Activated effector memory CD4-positive, alpha-beta T cell treated with Interleukin-2 at 50 U/mL for 16 hours (primary cell): ENCODE measurements at places on chromosomes 3 and 15.

- DNase-seq: no peak
Observed at GRCh38 chr3:169850618-169851017, 19.1 kb downstream of the LRRC31 start.

GRCh38 chr3:192207239-192207638 is 520.1 kb downstream of the FGF12 start:
- DNase-seq: no peak

- no peak for DNase-seq
Observed at GRCh38 chr15:56240390-56240789, 3.3 kb downstream of the RFX7 start.

- DNase-seq: no peak
Observed at GRCh38 chr15:54803987-54804386, 392.8 kb downstream of the RSL24D1 start.

DNA sequence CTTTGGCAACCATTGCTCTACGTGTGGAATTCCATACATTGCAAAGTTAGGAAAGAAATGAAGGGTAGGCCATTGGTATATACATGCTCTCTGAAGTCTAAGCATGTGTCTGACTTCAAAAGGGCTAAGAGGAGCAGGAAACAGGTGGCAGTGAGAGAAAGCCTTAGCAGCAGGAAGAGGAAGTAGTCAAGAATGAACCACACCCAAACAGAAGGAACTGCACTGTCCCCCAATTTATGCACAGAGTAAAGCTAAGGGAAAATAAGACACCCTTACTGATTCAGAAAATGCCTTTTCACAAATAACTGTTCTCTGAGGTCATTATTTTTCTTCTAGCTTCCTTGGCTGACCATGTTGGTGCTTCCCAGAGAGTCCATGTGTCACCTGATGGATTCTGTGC is 575.4 kb downstream of the NTRK3 start:
- DNase-seq: no peak

- DNase-seq: no peak
Observed at GRCh38 chr3:140933109-140933508, 8.5 kb upstream of the SLC25A36 start.

DNA sequence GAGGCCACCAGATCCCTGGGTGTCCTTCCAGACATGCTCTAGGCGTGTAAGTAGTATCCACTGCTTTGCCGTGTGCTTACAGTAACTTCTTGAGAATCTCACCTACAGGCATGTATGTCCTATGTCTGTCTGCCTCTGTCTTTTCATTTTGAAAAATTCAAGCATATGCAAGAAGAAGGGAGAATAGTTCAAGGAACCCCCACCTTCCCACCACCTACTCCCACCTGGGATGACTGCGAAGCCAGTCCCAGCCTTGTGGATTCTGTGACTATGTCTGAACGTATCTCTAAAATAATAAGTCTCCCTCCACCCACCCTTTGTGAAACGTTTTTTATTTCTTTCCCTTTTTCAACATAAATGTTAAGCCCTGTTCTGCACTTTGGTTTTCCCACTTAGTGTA is 15.0 kb downstream of the CHST13 start:
- no peak for DNase-seq

- DNase-seq: no peak
Observed at GRCh38 chr3:111548092-111548491, 6.1 kb downstream of the CD96 start.

DNA sequence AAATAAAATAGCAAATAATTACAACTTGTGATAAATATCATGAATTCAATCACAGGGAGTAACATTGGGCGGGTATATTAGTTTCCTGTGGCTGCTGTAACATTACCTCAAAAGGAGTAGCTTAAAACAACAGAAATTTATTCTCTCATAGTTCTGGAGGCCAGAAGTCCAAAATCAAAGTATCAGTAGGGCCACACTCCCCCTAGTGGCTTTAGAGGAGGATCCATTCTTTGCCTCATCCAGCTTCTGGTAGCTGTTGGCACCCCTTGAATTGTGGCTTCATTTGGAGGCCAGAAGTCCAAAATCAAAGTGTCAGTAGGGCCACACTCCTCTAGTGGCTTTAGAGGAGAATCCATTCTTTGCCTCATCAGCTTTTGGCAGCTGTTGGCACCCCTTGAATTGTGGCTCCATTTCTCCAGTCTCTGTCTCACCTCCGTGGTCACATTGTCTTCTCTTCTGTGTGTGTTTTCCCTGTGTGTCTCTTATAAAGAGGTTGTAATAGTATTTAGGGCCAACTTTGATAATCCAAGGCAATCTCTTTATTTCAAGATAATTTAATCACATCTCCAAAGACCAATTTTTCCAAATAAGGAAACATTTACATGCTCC is 3.1 kb upstream of the CFAP20DC start:
- no peak for DNase-seq

DNA sequence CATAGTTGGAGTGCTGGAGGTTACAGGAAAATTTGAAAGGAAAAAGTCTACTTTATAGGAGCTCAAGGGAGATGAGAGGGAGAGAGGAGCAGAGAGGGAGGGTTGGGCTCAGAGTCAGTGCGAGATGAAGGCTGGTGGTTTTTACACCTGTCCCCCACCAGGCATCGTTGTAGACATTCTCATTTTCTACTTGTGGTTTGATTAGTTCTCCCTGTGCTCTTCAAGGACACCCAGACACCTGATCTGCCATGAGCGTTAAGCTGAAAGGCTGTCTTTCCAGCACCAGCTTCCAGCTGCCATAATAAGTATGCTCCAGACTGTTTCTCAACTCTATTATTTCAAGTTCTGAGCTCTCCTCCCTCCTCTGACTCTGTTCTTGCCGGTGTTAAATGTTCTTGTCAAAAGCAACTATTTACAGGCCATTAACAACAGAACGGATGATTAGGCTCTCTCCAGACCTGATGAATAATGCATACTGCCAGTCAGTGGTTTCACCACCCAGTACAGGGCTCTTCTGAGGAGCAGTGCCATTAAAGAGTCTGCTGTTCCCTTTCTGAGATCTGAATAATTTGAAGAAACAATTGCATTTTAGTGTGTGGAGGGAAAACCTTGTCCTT is 514.6 kb upstream of the MCTP2 start:
- DNase-seq: no peak

DNA sequence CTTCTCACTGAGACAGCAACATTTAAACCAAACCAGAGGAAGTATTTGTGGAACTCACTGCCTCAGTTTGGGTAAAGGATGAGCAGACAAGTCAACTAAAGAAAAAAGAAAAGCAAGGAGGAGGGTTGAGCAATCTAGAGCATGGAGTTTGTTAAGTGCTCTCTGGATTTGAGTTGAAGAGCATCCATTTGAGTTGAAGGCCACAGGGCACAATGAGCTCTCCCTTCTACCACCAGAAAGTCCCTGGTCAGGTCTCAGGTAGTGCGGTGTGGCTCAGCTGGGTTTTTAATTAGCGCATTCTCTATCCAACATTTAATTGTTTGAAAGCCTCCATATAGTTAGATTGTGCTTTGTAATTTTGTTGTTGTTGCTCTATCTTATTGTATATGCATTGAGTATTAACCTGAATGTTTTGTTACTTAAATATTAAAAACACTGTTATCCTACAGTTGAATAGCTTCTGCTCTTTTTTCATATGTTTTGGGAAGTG is 23.3 kb downstream of the CLDN18 start:
- DNase-seq: no peak

DNA sequence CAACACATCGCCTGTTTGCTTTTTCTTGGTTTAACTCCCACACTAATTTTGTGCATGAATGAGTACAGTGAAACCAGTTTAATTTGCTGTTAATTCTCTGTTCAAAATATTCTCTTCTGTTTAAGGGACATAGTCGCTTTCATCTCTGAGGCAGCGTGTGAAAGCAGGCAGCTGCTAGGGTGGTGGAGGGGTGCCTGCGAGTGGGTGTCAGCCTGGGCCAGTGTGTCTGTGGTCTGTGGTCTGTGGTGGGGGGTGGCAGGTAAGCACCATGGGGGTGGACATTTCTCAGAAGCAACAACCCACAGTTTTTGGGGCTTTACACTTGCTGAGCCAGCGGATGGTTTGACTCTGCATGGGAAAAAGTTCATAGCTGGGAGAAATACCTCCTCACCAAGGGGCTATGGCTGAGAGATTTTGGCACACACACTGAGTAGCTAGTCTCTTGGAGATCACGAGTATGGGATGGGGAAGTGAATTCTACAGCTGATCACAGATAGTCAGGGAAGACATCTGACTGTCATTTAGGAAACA is 109.2 kb downstream of the EPHB1 start:
- DNase-seq: no peak

DNA sequence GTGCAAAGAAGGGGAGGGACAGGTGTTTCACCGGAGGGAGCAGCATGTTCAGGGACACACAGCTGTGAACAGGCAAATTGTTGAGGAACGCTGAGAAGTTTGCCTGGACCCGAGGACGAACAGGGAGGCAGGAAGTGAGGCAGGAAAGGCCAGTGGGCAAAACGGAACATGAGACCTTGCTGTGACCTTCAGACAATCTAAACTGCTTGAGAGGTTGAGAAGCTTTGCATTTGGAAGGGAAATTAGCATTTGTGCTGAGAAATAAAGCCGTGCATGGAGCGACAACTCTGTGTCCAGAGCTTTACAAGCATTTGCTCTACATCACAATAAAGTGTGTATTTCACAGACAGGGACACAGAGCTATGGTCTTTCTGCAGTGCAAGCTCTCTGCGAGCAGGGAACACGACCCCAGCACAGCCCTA is 47.9 kb downstream of the CDC25A start:
- no peak for DNase-seq

GRCh38 chr3:169879845-169880575 is 10.3 kb upstream of the LRRC31 start:
- no peak for DNase-seq
